ENCODE measurements at places on chromosomes 1 and 21.
A peak's percentile ranks its signal among the peaks of the same experiment; 100 is the strongest.

- DNase-seq, result no peak
Observed at GRCh38 chr1:182059936-182060335, 1.6 kb downstream of the ZNF648 start.

- no peak for DNase-seq
Observed at GRCh38 chr1:233735847-233736246, 121.9 kb downstream of the KCNK1 start.

- no peak for DNase-seq
Observed at GRCh38 chr1:235657269-235657668, 7.7 kb upstream of the GNG4 start.

- DNase-seq, result no peak
Observed at GRCh38 chr1:205434738-205435137, 12.9 kb upstream of the LEMD1 start.

DNA sequence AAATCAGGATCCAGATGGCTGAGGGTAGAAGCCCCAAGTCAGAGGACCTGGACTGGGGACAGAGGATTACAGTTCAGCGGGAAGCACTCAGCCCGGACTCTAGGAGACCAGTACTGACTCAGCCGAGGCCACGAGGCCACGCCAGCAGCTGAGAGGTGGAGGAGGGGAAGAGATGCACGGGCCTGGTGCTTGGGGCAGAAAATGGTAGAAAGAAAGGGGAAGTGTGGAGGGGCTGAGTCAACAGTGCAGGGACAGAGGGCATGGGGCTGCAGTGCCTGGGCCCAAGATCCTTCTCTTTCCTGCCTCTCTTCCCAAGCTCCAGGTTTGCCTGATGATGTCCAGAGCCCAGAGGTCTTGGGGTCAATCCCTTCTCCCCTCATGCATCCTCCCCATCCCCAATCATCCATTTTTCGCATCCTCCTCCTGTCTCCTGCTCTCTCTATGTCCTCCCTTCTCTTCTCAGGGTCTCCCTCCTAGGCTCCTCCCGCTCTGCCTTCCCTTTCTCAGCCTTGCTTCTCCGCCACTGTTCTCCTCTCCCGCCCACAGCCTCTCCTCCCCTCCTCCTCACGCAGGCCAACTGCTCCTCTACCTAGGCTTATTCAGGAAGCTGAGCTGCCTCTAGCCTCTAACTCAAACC lies 7.7 kb downstream of the ARHGEF2 start:
- DNase-seq, result peak; percentile 71

- no peak for DNase-seq
Observed at GRCh38 chr1:228940526-228940925, 205.2 kb downstream of the RHOU start.

GRCh38 chr1:86714561-86715244 lies 10.3 kb downstream of the SH3GLB1 start:
- no peak for DNase-seq

GRCh38 chr1:27960762-27961645 lies 1.2 kb downstream of the XKR8 start:
- DNase-seq, result no peak

- DNase-seq, result no peak
Observed at GRCh38 chr1:186848509-186849130, 19.9 kb downstream of the PLA2G4A start.

DNA sequence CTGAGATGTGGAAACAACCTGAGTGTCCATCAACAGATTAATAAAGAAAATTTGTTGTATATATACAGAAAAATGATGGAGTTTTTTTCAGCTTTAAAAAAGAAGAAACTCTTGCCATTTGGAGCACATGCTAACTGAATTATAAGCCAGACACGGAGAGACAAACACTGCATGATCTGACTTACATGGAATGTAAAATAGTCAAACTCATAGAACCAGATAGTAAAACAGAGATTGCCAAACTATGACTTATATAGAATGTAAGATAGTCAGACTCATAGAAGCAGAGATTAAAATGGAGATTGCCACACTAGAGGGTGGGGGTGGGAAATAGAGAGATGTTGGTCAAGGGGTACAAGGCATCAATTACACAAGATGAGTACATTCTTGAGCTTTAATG lies 1786.6 kb downstream of the PLA2G4A start:
- no peak for DNase-seq

DNA sequence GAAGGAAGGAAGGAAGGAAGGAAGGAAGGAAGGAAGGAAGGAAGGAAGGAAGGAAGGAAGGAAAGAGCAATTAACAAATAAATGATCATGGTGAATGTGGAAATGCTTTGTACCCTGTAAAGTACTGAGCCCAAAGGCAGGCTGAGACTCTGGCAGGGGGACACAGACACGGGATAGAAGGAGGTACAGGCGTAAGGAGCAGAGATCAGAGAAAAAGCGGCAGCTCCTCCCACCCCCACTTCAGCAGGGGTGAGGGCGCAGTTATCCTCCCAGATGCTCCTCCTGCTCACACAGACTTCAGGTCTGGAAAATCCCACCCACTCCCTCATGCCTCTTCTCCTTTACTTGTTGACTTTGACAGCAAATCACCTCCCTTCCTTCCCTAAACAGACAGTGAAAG lies 464.5 kb downstream of the MATN1 start:
- DNase-seq, result no peak

DNA sequence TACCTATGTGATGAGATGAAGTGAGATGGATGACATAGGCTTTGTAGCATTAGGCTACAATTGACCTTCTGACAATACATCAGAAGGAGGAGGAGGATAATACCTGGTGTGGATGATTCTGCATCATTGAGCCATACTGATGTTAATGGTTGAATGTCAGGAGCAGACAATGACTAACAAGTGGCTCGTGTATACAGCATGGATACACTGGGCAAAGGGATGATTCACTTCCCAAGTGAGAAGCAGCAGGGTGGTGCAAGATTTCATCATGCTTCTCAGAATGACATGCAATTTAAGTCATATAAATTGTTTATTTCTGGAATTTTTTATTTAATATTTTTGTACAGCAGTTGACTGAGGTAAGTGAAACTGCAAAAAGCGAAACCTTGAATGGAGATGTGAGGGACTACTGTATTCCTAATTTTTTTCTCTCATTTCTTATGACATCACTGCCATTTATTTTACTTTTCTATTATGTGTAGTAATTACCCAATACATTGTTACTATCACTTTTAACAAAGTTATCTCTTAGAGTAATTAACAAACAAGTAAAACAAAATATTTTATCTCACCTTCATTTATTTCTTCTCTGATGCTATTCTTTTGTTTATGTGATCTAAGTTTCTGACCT lies 34.4 kb upstream of the COP1 start:
- DNase-seq, result no peak

GRCh38 chr1:30904191-30904961 lies 4.2 kb downstream of the SDC3 start:
- DNase-seq, result no peak

GRCh38 chr1:9345922-9346321 lies 53.2 kb downstream of the SPSB1 start:
- no peak for DNase-seq

DNA sequence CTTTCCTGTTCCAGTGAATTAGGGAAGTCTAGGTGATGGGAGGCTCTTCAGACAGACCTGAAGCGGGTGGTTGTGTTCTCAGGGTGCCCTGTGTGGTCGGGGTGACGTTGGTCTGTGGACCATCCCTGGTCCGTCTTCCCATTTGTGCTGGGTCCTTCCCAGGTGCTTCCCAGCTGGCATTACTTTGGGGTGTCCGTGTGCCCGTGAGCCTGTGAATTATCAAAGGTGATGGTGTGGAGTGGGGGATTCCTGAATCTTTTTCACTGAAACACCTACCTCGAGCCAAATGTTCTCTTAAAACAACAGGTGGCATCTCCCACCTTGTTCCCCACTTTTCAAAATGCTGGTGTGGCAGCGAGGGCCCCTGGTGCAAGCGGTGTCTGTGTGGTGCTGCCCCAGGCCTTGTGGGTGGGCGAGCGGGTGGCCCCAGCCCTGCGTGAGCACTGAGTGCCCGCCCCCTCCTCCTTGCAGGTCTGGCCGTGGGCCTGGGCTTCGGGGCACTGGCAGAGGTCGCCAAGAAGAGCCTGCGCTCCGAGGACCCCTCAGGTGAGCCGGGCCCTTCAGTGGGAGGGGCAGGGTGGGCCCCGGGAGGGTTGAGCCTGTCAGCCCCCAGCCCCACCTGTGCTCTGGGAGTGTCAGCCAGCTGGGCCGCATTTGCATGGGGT lies 37.0 kb downstream of the COQ8A start:
- DNase-seq, result no peak

GRCh38 chr1:116318897-116319296 lies 54.1 kb upstream of the ATP1A1 start:
- no peak for DNase-seq

- no peak for DNase-seq
Observed at GRCh38 chr1:175839779-175840669, 96.6 kb upstream of the TNR start.

DNA sequence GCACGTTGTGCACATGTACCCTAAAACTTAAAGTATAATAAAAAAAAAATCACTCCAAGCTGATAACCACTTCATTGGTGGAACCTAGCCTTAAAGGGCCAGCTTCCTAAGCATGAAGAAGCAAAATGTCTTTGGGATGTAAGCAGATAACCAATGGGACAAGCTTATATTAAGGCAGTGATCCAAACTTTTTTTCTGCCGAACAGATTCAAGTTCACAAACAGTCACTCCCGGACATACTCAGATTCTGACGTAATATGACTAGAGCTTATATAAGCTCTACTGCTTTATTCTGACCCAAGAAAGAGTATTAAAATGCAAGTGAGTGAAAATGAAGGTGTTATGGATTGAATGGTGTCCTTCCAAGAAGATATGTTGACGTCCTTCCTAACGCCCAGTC lies 44.9 kb upstream of the HIVEP3 start:
- no peak for DNase-seq

DNA sequence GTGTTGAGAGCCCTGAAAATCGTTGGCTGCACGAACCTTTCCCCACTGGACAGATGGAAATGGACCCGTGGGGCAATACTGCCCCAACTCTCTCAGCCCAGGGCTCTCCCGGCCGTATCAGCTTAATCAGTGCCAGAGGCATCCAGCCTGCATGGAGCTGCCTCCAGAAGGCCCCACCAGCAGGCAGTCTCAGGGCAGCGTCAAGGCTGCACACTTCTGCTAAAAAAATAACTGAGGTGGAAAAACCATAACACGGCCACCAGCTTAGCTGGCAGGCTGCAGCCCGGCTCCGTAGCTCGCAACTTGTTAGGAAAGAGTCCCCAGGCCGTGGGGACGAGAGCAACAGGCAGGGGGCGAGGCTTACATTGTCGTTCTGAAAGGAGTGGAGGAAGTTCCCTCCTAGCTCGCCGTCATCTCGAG lies 27.9 kb downstream of the MRPL37 start:
- no peak for DNase-seq

GRCh38 chr1:3717041-3717714 lies 35.1 kb upstream of the CCDC27 start:
- peak; percentile 38 for DNase-seq

DNA sequence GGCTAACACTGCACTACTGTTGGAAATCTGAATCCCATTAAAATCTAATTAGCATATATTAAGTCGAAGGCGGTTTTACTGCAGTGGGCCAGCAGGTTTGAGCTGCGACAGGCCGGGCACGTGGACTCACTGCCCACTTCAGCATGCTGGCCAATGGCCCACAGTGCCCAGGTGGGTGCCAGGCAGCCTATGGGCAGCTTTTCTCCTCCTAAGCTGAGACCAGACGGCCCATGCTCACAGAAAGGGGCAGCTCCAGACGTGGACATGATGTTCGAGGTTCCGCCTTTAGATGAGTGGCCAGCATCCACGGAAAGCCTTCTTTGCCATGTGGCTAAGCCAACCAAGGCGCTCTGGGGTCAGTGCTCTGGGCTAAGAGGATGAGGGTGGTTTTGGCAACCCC lies 89.8 kb upstream of the KLHDC7A start:
- DNase-seq, result no peak

DNA sequence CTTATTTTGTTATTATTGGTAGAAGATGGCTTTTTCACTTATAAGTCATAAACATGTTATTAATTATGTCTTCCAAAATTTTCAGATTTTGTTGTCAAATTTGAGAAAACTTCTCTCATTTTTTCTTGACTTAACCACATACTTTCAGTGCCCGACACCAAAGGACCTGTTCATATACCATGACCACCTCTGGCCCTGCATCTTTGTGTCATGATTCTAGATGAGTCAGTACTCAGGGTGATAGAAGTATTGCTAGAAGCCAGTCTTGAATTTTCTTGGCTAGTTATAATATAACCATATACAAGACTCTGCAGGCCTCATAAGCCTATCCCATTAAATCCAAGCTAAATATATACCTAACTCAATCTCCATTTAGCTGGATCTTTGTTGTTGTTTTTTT lies 35.4 kb upstream of the DPH5 start:
- DNase-seq, result no peak

DNA sequence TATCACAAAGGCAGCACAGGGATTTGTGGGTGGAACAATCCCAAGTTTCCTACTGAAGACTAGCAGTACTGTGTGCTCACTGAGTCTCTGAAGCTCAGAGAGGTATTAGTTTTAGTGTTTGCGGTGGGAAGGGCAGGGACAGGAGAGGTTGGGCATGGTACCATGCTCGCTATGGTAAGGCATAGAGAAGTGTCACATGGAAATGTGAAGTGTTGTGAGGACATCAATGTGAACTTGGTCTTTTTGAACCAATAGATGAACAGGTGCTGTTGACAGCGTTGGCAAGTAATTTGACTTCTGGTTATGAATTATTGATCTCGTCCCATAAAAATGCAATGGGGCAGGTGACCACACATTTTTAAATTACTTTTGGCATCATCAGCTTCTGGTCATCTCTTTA lies 55.8 kb upstream of the ADAMTS1 start:
- no peak for DNase-seq

- DNase-seq, result no peak
Observed at GRCh38 chr1:31013187-31013864, 52.2 kb downstream of the PUM1 start.

DNA sequence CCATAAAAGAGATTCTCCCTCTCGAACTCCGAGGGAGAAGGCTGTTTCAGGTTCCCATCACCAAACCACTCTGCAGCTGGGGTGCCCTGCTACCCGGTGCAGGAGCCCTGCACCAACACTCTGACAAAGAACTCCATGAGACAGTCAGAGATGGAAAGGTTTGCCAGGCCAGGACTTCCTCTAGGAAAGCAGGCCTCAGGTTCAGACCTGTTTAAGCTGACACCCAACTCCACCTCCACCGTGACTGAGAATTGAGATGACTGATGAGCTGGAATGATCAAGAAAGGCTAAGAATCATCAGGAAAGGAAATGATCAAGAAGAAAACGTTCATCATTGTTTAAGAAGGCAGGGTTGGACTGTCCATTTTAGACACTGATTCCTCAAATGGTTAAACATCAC lies 46.2 kb upstream of the KCNE1 start:
- DNase-seq, result no peak

Data from NCI-H524 (cell line).